Neural crest cell (in vitro differentiated cells): ENCODE measurements at places on chromosomes 2 and 18. TPM values are rescaled to one million over a fixed set of nuclear protein-coding genes. Genes with fewer than 3 reads are reported as not detected.

DNA sequence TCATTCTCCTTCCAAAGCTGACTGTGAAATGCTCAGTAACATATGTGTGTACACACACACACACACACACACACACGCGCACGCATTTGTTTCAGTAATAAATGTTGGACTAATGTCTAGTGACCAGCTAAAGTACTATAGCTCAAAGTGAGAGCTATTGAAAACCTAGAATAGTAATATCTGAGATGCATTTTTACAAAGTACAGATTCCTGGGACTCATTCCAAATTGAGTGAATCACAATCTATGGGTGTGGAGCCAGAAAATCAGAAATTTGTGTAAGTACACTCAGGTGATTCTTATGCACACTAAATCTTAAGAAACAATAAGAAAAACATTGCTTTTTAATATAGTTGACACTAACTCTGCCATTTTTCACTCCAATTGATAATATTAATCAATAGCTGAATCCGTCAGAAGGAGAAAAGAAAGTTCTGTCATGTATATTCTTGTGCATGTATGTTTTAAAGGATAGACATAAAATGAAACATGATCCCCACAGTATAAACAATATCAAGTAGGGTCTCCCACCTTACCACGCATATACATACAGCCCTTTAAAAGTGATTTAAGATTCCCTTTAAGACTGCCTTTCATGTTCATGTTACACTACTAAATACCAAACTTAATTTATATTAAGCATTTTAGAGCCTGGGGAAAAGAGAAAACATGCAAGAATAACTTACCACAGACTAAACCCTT is 123.5 kb downstream of the ATAD2B start:
- DNase-seq, result no peak

DNA sequence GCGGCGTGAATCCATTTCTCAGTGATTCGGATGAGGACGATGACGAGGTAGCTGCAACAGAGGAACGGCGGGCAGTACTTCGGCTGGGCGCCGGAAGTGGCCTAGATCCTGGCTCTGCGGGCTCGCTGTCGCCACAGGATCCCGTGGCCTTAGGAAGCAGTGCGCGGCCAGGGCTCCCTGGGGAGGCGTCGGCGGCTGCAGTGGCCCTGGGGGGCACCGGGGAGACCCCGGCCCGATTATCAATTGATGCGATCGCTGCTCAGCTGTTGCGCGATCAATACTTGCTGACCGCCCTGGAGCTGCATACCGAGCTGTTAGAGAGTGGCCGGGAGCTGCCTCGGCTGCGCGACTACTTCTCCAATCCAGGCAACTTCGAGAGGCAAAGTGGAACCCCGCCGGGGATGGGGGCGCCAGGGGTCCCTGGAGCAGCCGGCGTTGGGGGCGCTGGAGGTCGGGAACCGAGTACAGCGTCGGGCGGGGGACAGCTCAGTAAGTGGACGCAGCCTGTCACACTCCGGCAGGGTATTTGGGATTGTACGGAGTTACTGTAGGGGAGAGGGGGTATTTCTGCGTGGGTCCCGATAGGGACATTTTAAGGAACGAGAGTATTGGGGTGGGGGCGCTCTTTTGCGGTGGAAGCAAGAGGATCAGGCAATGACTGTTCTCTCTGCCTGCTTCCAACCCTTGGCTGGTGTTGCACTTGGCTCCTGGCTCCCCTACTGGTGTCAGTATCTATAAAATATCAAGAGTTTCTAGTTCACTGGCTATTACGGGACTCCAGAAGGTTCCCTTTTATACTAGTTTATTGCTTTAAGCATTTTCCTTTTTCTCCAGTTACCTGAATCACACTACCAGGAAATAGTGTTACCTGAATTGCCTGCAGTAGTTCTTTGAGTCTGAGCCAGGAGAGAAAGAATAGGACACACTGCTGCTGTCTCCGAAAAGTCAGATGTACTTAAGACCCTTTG is 772 bp downstream of the RELCH start:
- no peak for DNase-seq

- DNase-seq, result no peak
These were observed 414.0 kb upstream of the KLHL29 start for GRCh38 chr2:22970991-22971390.

The KIF5C gene
- total RNA-seq, result 63.3 and 66.7 TPM in 2 replicates

DNA sequence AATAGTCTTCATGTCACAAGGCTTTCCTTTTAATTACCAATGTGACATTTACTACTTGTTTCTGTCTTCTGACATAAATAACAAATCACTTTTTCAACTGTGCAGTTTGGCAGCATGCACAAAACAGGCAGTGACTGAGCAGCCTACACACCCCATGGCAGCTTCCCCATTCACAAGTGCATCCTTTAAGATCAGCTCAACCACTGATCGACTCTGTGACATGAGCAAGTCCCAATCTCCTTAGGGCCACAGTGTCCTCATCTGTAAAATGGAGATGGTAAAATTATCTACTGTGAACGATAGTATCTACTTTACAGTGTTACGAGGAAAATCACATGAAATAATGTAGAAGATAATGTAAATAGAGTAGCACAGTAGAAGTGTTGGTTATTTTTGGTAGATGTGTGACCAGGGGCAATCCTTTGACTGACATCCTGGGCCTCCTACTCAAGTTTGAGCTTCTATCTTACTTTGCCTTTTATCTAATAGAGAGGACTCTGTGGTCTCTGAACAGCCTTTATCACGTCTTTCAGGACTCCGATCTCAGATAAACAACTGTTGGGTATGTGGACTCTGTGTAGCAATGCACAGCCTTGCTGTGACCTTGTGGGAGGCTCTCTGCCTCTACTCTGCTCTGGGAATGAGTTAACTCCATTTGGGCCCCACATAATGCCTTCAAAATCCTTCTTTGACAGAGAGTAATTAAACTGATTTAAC is 120.6 kb downstream of the PIGN start:
- DNase-seq, result no peak

GRCh38 chr2:200148366-200148765 is 158.1 kb upstream of the SPATS2L start:
- no peak for DNase-seq

The CPO gene
- 0.25 and 0.47 TPM in 2 replicates for total RNA-seq

- DNase-seq, result no peak
These were observed 15.2 kb downstream of the M1AP start for GRCh38 chr2:74632939-74633312.

- no peak for DNase-seq
These were observed 23.2 kb upstream of the KDM3A start for GRCh38 chr2:86417961-86418360.

The CHRNA1 gene
- 0.14 TPM in 1 of 2 replicates, not detected in the other for total RNA-seq

- no peak for DNase-seq
These were observed 728 bp downstream of the FAM168B start for GRCh38 chr2:131092458-131093005.

The RGPD3 gene
- 0.11 and 0.14 TPM in 2 replicates for total RNA-seq

GRCh38 chr2:222595581-222595980 is 60.3 kb downstream of the FARSB start:
- no peak for DNase-seq
